Endodermal cell (in vitro differentiated cells): ENCODE measurements at places on chromosomes 4 and X. TPM values are rescaled to one million over a fixed set of nuclear protein-coding genes. Genes with fewer than 3 reads are reported as not detected.

The ACE2 gene
- 0.33 to 1.2 TPM (median 0.73 TPM) in 3 replicates for total RNA-seq

- DNase-seq = no peak
Measured at GRCh38 chr4:88989990-88990389, 67.0 kb downstream of the FAM13A start.

DNA sequence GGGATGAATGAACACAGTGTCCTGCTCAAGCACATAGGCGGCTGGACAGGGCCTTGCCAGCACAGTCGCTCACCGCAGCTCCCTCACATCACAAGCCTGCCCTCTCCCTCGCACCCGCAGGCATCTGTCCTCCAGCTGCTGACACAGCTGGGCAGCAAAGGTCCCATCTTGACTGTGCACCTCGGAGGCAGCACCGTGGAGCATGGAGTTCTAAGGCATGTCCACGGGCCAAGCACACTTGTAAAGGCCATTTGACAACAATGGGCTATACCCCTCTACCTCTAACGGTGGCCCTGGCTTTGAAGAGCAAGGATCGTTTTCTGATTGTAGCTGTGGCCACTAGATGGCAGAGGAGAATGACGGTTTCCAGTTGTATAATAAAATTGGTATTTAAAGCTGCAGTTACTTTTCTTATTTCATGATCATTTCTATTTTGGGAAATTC, 53.8 kb downstream of the APLN start:
- peak; percentile 68 for DNase-seq

The MAGEC3 gene
- 0.18 TPM in 1 of 2 replicates, not detected in the other for total RNA-seq

- peak; percentile 69 for DNase-seq
Measured at GRCh38 chr4:5554376-5554775, 154.0 kb downstream of the EVC2 start.

- DNase-seq = no peak
Measured at GRCh38 chr4:110510955-110511544, 35.1 kb downstream of the ENPEP start.
